Stimulated activated CD8-positive, alpha-beta memory T cell treated with anti-CD3 and anti-CD28 coated beads, Interleukin-15, amount 100 ng/mL, for 48 hours (primary cell): ENCODE measurements at places on chromosomes 4 and X.

- DNase-seq, result no peak
These were observed 234.0 kb downstream of the SPOCK3 start for GRCh38 chr4:167000141-167000852.

DNA sequence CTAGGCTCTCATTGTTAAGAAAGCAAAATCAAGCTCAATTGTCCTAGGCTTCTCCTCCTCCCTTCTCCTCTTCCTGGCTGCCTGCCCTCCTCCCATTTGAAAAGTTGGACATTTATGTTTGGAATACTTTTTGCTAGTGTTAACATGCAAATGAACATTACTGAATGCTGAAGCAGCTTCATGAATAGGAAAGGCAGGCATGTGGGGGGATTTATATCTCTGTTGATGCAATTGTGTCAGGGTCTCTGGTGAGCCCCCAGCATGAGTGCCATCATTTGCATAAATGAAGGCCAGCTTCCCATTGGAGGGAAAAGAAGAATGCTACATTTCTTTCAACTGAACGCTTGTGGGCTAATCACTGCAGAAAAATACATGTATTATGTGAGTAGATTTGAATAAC lies 160.1 kb upstream of the NDST3 start:
- DNase-seq, result no peak

DNA sequence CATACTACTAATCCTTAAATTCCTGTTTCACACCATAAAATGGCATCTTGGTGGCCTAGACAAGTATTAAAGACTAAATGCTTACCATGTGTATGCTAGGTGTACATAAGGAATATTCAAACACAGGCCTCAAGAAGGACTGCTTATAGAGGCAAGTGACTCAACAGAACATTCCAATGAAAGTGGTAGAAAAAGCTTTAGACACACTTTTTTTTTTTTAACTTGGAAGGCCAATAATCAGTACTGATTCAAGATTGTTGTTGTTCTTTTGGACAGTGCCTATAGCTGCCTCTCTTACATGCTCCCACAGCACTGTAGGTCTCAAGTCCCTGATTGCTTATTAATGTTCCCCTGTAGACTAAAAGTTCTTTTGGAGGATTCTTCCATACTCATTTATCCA lies 77.6 kb downstream of the FBXL5 start:
- no peak for DNase-seq

DNA sequence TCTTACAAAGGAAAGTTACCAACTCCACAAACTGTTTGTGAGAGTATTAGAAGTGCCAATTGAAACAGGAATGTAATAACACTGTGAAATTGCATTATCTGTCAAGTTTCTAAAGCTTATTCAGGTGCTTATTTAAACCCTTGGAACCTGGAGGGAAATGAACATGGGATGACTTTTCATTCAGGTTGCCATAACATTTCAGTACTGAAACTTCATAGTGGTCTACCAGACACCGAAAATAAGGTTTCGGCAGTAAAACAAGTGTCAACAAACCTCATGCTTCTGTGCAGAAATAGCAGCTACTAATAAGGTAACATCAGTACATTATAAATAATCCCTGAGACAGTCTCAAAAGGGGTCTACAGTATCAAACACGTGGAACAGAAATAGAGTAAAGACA lies 890.7 kb upstream of the INTU start:
- DNase-seq, result no peak

- DNase-seq, result no peak
These were observed 44.1 kb upstream of the SGMS2 start for GRCh38 chr4:107780665-107781064.

DNA sequence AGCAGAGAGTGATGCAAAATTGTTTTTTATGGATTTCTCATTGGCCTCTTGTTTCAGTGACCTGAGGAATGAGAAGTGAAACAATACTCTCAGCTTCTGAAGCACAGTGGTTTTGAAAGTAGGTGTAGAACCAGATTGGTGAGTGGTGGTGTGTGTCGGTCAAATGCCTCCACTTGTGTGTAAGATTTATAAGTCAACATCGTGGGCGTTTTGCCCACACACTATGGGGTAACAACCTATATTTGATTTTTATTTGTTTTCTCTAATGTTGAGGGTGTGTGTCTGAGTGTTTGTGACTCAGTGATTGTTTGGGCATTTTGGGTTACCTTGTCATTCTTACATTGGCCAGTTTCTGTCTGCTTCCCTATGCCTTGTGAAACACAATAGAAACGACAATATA lies 23.3 kb downstream of the ADGRL3 start:
- DNase-seq, result no peak

- DNase-seq, result no peak
These were observed 1.4 kb downstream of the PLXNB3 start for GRCh38 chrX:153765138-153766079.

GRCh38 chr4:170399581-170400293 lies 310.0 kb upstream of the AADAT start:
- DNase-seq, result no peak

DNA sequence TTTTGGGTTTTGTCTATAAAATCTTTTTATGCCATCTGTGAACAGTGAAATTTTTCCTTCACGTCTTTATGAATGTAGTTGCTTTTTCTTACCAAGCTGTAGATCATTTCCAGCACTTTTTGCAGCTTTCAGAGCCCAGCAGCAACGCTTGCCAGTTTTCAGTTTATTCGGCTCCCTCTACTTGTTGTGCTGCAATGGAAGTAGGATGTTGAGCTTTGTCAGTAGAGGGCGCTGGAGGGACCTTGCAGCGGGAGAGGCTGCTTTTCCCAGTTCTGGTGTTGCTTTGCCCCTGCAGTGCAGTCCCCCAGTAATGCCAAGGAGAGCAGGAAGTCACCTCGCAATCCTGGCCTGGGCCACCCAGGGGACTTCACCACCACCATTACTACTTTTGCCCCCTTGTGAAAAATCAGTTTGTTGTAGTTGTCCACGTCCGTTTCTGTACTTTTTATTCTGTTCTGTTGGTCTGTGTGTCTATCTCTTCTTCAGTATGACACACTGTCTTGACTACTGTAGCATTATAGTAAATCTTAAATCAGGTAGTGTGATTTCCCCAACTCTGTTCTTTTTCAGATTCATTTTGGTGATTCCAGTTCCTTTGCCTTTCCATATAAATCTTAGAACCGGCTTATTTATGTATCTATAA lies 21.8 kb downstream of the CMC4 start:
- DNase-seq, result no peak

DNA sequence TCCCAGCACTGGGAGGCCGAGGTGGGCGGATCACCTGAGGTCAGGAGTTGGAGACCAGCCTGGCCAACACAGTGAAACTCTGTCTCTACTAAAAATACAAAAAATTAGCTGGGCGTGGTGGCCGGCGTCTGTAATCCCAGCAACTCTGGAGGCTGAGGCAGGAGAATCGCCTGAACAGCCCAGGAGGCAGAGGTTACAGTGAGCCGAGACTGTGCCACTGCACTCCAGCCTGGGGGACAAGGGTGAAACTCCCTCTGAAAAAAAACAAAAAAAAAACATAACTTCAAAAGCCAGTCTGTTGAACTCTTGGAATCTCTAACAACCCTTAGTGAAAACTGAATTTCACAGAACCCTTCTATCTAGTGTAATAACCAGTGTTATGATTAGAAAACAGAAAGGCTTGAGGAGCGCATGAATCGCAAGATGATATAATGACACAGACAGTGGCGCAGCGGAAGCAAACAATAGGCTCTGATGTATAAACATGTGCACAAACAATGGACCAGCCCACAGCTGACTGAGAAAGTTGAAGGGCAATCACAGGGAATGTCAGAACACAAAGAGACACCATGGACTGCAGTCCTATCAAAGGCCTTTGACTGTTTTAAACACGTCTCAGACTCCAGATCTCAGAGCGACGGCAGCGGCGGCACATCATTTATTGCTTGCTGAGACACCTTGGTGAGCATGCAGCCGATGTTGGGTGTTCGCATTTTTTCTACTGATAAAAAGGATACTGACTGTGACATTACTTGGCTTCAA lies 81.6 kb downstream of the NSUN7 start:
- no peak for DNase-seq

GRCh38 chr4:147118528-147118927 lies 172.9 kb upstream of the TTC29 start:
- DNase-seq, result no peak

DNA sequence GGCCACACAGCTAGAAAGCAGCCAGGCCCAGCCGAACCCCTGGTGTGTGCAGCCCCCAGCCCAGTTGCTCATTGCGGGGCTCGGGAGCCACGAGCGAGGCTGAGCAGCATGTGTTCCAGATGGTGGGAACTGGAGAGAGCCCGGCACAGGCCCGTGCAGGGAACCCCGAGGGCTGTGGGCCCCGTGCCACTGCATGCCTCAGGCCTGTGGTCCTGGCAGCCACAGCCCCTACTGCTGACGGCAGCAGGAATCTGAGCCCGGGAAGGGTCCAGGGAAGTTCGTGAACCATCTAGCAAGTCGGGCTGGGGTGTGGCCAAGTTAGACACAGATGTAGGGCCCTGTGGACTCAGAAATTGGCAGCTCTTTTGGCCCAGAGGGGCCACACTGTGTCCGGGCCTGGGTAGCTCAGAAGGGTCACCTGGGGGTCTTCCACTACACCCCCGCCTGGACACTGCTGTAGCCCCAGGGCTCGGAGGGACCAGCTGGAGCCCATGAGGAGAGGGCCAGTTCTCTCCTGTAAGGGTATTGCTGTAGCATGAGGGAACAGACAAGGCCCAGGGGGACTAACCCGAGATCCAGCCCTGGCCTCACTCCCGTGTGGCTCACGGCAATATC lies 12.1 kb downstream of the HTRA3 start:
- no peak for DNase-seq

- no peak for DNase-seq
These were observed 9.2 kb downstream of the PIR start for GRCh38 chrX:15483891-15484290.

- DNase-seq, result peak; percentile 36
These were observed 113.8 kb upstream of the STIM2 start for GRCh38 chr4:26746802-26747213.

GRCh38 chrX:130165703-130166502 lies at the start of gene AIFM1:
Gene AIFM1, minus strand, starts transcription at chrX:130165841. Its CDS starts 185 bp downstream, at chrX:130165656.
- DNase-seq, result peak; percentile 85

DNA sequence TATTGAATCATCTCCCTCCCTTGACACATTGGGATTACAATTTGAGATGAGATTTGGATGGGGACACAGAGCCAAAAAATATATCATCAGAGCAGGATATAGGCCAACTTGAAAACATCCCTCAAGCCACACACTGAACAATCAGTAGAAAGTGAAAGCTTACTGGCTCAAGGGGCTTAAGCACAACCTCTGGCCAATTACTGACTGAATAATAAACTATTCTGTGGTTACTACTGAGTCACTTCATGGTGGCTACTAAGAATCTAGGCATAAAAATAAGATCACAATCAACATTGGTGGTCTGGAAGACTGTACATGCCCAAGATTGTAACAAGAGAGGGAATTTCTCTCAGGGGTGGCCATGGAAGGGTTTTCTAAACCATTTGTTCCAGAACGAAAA lies 27.4 kb upstream of the GPR174 start:
- DNase-seq, result no peak

GRCh38 chrX:47030339-47030738 lies 47.9 kb upstream of the RGN start:
- no peak for DNase-seq

DNA sequence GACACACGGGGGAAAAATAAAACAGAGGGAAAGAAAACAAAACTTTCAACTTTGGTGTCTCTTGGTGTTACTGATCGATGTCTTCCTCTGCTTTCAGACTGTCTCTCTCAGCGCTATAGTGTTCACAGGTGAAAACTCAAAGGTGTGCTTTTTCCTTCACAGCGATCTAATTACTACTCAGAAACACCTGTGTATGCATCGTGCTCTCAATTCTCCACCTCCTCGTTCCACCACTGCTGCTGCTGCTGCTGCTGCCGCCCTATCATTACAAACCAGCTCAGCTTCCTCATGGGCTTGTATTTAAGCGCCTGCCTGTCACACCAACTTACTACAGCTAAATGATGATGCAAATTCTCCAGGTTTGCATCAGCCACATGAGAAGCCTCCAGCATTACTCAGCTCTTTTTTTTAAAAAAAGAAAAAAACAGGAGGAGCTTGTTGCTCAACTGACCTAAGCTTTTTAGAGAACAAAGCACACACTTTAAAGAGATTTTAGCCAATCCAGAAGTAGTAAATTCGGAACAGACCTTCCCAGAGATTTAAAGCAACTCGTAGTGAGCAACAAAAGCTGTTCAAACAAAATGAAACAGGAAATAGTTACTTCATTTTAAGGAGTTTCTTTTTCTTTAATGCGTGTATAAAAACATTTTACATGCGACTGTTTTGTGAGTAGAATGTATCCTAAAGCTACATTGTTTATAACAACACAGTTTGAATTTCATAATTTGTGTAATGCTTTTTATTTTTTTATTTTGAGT lies at the start of gene SLC7A11:
Gene SLC7A11 (minus strand): TSS at position 274 of the 758 bp plus-strand sequence. CDS start 280 bp downstream, outside the sequence.
- DNase-seq, result peak; percentile 8

GRCh38 chr4:125319311-125319710 lies 4.6 kb downstream of the FAT4 start:
- no peak for DNase-seq

DNA sequence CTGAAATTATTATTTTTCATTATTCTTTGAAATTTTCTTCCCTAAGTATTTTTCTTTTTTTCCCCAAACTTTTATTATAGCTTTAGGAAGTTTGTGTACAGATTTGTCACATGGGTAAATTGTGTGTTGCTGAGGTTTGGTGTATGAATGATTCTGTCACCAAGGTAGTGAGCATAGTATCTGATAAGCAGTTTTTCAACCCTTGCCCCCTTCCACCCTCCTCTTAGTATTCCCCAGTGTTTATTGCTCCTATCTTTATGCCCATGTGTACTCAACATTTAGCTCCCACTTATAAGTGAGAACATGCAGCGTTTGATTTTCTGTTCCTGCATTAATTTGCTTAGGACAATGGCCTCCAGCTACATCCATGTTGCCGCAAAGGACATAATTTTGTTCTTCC lies 103.9 kb upstream of the MAGEB2 start:
- DNase-seq, result no peak

DNA sequence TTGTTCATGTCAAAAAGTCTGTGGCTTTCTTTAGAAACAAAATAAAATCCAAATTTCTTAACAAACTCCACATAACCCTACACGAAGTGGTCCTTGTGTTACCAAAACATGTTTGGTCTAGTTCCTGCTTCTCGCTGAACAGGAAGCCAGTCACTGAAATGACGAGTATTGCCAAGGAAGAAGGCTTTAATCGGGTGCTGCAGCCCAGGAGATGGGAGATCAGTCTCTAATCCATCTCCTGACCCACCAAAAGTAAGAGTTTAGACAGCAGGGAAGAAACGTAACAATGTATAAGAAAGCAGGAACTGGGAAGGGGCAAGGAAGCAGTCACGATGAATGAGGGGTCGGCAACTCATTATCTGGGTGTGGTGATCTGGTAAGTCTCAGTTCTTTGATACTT lies 144.6 kb upstream of the MAP9 start:
- no peak for DNase-seq

- no peak for DNase-seq
These were observed 135.3 kb upstream of the LDB2 start for GRCh38 chr4:17033768-17034181.

- no peak for DNase-seq
These were observed 359.8 kb upstream of the CTSO start for GRCh38 chr4:156313497-156313896.

- DNase-seq, result no peak
These were observed 92.4 kb upstream of the SORBS2 start for GRCh38 chr4:185904381-185904780.

- no peak for DNase-seq
These were observed 31.9 kb upstream of the FAM9C start for GRCh38 chrX:13076176-13076961.

GRCh38 chrX:44931441-44931973 lies 58.5 kb downstream of the KDM6A start:
- DNase-seq, result no peak
